ENCODE measurements at places on chromosomes 2 and 18. TPM values are rescaled to one million over a fixed set of nuclear protein-coding genes. Genes with fewer than 3 reads are reported as not detected.

ZNF385B gene
- total RNA-seq: 0.10 TPM

KCNK3 gene
- total RNA-seq: 1.2 TPM

- DNase-seq: no peak
These were observed 1344.4 kb upstream of the CELF4 start for GRCh38 chr18:38909972-38910371.

- DNase-seq: peak; percentile 68
These were observed 128.8 kb upstream of the MSH6 start for GRCh38 chr2:47653902-47654789.

GRCh38 chr2:235371018-235371417, 122.8 kb upstream of the AGAP1 start:
- DNase-seq: no peak

- DNase-seq: no peak
These were observed 212.8 kb downstream of the STK39 start for GRCh38 chr2:168034616-168035015.

AGXT gene
- total RNA-seq: 1.9 TPM

CCDC150 gene
- total RNA-seq: 10.3 TPM
